ENCODE measurements at places on chromosomes 3 and 15.

DNA sequence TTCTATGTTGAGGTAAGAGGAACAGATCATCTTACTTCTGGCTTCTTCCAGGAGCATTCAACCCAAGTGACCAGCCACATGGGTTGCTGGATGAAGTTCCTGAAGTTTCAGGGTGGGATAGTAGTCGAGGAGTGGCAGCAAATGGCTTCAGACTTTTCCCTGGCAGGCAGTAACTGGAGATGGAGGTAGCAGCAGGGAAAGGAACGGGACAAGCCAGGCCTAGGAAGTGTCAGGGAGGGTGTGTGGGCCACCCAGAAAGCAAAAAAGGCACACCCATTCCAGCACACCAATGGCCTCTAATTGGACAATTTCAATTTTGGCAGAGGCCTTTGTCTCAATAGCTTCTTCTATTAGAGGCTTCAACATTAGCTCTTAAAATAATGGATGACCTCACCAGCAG lies 498.6 kb upstream of the ATP11B start:
- no peak for DNase-seq

GRCh38 chr3:111794711-111795110 lies 64.4 kb upstream of the PHLDB2 start:
- no peak for DNase-seq

DNA sequence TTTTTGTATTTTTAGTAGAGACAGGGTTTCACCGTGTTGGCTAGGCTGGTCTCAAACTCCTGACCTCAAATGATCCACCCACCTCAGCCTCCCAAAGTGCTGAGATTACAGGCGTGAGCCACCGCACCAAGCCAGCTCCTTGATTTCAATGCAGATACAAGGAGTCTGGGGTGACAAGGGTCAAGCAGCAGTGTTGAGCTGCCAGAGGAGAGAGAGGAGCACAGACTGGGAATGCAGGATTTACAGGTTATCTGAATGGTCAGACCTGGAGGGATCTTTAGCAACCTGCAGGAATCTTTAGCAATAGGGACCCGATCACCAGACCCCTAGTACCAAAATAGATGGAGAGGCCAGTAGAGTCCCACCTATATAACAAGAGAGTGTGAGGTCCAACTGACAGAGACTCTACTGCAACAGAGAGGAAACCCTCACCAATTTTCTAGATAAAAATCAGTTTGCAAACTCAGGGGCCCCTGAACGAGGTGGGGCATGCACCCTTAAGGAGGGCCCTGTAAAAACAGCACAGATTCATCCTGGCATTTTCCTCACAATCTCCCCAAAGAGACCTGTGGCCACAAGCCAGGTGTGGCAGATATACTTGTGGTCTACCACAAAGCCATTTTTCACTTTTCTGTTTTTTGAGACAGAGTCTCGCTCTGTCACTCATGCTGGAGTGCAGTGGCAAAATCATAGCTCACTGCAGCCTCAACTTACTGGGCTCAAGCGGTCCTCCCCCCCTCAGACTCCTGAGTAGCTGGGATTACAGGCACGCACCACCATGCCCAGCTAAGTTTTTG lies 10.7 kb upstream of the SHISA5 start:
- no peak for DNase-seq

DNA sequence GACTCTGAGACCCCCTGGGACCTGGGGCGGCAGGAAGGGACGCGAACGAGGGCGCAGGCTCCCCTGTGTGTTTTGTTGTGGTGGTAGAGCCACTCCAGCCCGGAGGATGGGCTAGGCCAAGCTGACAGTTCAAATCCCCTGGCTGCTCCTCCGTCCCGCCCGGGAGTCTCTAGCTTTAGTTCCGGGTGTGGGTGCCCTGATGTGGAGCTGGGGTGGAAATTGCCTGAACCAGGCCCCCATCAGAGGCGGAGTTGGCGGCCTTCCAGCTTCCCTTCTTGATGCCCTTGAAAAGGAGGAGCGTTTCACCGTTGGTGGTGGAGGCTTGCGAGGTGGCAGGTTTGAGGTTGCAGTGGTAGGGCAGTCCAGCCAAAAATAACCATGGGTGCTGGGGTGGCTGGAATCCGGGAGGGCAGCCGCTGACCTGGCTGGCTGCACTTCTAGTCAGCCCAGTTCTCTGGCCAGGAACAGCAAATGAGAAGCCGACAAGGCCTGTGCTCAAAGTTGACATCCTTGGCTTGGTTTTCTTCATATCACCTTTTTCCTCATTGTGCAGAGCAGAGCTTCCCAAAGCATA lies 817 bp downstream of the CLK3 start:
- peak; percentile 63 for DNase-seq

DNA sequence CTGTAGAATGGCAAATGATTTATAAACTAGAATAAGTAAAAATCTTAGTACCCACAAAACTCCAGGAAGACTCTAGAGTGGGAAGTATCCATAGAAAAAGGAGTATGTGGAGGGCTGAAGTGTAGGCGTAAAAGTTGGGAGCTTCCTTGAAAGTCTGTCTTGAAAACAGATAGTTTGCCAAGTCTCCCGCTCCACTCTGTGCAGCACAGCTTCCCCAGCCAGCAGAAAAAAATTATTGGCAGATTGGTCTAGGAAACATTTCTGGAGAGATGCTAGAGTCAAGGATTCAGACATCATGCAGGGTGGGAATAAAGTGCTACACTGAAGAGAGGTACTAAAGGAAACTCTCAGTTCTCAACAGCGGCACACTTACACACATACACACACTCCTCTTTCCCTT lies 53.4 kb upstream of the CD200R1L start:
- no peak for DNase-seq

DNA sequence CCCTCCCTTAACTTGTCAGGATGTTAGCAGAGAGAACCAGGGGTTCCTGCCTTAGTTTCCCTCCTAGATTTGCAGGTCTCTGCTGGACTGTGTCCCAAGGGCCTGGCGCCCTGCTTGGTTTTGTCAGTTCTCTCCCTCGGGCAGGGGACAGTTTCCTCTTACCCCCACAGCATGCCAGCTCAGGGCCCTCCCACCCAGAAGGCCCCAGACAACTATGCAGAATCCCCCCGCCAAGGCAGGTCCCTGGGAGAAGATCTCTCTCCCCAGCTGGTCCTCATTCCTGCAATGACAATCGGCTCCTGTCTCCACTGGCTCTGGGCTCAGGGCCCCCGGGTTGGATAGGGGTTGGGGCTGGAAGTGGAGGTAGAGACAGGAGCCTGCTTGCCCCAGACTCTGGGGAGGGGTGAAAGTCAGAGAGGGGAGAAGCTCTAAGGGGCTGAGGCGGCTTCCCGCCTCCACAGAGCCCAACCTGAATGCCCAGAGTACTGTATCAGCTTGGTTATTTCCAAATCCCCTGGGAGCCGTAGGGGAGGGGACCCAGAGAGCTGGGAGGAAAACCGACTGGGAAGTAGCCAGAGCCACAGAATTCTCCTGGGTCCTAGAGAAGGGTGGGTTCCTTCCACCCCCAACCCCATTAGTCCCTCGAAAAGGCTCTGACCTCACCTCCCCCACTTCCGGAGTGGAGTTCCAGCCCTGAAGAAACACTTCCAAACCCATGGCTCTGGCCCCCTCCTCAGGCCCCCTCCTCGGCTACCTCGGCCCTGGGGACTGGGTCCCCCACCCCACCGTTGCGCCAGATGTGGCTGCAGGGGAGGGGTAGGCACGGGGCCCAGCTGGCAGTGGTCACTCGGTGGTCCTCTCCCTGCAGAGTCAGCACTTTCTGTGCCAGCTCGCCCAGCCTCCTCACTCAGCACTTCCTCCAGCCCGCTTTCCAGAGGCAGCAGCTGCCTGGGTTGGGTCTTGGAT lies 3.8 kb upstream of the LOXL1 start:
- DNase-seq: no peak

GRCh38 chr3:174675406-174675805 lies 183.7 kb upstream of the NAALADL2 start:
- DNase-seq: no peak

- peak; percentile 58 for DNase-seq
Observed at GRCh38 chr15:99619712-99620111, 53.9 kb downstream of the MEF2A start.

DNA sequence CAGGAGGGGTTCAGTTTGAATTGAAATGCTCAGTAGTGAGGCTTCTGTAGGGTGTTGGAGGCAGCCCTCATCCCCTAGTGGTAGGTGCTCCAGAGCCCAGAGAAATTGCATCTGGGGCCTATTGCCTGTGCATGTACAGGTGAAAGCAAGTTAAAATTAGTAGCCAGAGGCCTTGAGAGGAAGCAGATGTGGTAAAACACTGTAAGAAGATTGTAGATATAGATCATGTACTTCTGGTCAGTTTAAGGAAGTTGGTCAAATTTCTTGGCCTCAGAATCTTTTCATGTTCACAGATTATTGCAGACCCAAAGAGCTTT lies 34.6 kb downstream of the IGSF10 start:
- DNase-seq: no peak

DNA sequence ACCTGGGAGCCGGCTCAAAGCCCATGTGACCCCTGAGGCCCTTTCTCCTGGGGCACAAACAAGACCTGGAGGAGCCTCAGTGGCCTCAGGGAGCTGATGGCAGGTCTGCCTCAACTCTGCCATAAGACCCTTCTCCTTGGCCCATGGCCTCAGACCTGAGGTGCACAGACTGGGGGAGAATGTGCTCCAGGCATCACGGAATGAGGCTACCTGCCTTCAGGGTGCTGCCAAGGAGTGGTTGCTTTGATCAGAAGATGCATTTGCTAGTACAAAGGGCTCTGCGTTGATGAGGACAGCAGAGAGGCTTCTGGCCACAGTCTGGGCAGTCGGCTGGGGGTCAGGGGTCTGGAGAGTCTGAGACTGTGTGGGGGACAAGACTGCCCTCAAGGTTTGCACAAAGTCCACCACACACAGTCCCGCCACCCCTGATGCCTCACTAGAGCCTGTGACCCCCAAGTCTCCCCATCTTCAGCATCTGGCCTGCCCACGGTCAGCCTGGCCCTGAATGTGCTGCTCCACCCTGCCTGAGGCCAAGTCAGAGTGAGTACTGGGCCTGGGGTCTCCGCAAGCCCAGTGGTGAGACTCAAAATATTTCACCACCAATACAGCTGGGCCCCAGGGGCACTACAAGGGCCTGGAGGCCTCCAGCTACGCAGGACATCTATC lies 26.6 kb downstream of the ALDH1L1 start:
- no peak for DNase-seq

DNA sequence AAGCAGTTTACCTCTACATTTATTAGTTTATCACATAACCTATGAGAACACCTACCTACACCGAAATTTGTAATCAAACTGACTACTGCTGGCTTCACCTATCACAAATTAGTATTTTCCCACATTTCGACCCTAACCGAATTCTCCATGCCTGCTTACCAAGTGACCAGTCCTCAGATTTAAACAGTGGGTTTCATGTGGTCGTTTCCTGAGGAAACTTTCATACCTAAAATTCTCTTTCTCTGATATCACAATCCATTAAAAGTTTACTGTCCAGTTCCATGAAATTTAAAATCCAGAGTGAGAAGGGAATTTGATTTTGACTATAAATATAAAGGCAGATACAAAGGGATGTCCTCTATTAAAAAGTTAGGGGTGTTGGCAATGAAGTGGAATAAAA lies 1.9 kb downstream of the PLOD2 start:
- DNase-seq: no peak

- no peak for DNase-seq
Observed at GRCh38 chr15:66670762-66671580, 31.1 kb upstream of the SMAD6 start.

DNA sequence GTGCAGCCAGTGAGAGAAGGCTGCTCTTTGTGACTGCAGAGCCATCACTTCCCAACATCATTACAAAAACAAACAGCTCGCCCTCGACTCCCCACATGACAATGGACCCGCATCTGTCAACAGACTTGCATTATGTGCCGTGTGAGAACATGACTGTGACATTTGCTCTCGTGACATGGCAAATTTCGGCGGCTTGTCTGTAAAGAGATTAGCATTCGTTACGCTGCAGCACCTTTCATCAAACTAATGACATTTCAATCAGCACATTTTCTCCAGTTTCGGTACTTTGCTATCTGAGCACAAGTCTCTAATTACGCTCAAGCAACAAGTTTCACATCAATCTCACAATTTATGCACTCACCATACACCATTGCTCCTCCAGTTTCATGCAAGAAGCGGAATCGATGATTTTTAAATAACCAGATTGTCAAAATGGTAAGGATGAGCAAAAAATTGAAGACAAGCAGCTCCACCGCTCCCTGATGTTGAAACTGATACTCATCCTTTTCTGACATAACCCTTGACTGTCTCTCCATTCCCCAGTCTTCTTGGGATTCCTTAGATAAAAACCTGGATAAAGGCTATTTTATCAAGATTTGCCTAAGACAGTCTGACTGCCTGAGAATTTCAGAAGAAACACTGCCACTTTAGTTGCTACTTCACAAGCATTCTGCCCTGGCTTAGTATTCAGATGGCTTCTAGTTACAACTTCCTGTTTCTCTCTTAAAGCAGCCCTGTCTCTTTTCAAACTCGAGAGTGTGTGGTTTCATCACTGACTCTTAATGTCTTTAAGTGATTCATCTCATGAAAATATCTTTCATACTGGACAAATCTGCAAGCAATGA lies at the start of gene SLC9A9:
TSS of gene SLC9A9 (minus strand) at position 682 of the 845 bp plus-strand sequence. CDS start at position 536, 146 bp downstream.
- peak; percentile 87 for DNase-seq

DNA sequence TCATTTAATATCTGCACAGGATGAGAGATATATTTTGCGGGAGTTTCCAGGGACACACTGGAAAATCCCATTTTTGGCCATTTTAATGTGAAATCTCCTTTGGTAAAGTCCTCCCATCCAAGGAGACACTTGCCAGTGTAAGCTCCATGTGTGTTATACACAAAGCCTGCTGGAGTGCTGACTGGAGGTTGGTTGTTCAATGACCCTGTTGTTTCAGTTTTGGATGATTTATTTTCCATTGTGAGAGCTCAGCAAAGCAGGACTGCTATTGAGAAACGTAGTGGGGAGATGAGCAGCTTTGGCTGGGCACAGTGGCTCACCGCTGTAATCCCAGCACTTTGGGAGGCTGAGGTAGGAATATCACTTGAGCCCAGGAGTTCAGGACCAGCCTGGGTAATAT lies 127.7 kb downstream of the NUP210 start:
- no peak for DNase-seq

- DNase-seq: no peak
Observed at GRCh38 chr3:128587391-128587790, 63.2 kb downstream of the RPN1 start.

GRCh38 chr3:117443014-117443413 lies 733.4 kb downstream of the TUSC7 start:
- no peak for DNase-seq
